Mesenteric fat pad (tissue), 1 donor: ENCODE measurements at places on chromosomes 6 and 20. TPM values are rescaled to one million over a fixed set of nuclear protein-coding genes. Genes with fewer than 3 reads are reported as not detected.

Gene SMIM26
- total RNA-seq = 65.9 TPM

- DNase-seq = peak; percentile 91
These were observed 1.8 kb upstream of the SAMD5 start for GRCh38 chr6:147506704-147507114.

Gene PSORS1C2
- not detected for total RNA-seq

GRCh38 chr20:41380551-41381193 is 14.1 kb upstream of the EMILIN3 start:
- DNase-seq = no peak

Gene OLIG3
- not detected for total RNA-seq

Gene SMOC2
- 46.3 TPM for total RNA-seq

GRCh38 chr6:114049367-114049966 is 78.5 kb upstream of the HDAC2 start:
- DNase-seq = no peak

Gene GDAP1L1
- total RNA-seq = not detected

Gene HS3ST5
- not detected for total RNA-seq

GRCh38 chr6:43793875-43794242 is 23.8 kb downstream of the VEGFA start:
- DNase-seq = no peak

GRCh38 chr20:62021793-62022385 is 43.8 kb downstream of the TAF4 start:
- no peak for DNase-seq

DNA sequence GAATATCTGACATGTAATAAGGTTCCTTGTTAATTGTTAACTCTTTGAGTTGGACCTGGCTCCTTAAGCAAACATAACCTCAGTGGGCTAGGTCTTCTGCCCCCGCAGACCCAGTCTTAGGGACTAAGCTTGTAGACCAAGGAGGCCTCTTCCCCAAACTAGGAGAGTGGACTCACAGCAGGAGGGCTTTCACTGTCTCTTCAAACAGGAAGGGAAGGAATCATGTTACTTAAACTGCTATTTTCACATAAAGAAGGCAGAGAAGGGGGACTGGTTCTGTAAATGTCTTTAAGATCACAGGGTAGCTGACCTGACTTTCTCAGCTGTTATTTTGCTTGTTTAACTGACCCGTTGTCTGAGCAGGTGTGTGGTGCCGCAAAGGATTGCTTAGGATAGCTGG is 34.9 kb upstream of the PRDM1 start:
- DNase-seq = no peak

- no peak for DNase-seq
These were observed 149.3 kb downstream of the UTRN start for GRCh38 chr6:144434308-144434990.

DNA sequence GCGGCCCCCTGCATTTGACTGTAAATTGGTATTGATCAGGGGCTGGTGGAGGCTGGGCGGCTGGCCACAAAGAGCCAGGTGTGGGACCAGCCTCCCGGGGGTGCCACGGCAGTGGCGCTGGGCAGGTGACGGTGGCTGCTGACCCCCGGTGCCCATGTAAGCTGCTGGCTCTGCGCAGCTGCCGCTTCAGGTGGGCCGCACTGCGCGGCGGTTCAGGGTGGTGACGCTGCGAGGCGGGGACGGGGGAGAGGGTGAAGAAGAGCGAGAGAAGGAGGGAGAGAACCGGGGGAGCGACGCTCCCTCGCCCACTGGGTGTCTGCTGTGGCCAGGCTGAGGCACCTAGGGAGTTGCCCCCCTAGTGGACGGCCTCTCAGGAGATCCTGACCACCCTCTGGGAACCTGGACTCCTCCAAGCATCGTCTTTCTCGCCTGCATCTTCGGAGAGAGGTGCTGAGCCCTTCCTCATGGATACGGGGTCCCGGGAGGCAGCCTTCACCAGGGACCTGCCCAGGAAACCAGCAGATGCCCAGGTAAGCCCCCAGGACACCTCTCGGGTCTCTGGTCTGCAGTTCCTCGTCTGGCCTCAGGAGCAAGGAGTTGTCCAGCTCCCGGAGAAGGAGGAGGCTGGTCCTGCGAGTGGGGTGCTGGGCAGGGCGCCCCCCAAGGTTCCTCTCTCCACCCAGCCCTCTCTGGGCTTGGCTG is 77.5 kb upstream of the GATA5 start:
- no peak for DNase-seq

DNA sequence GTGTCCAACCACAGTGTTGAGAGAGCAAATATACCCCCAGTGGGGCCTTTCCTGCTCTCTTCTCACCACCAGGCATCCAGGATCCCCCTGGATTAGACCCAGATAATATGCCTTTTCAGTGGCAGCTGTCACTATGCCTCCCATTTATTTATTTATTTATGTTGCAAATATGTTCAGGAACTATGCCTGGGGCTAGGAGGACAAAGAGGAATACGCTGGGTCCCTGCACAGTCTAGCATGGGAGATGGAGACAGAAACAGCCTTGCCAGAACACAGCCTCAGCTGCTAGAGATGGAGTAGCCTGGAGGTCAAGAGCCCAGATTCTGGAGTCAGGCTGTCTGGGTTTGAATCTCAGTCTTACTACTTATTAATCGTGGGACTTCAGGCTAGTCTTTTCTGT is 74.6 kb upstream of the LRFN2 start:
- DNase-seq = no peak

GRCh38 chr6:21383450-21384085 is 210.0 kb upstream of the SOX4 start:
- no peak for DNase-seq

GRCh38 chr20:47672166-47672565 is 113.1 kb downstream of the SULF2 start:
- DNase-seq = peak; percentile 87

GRCh38 chr20:20783450-20783849 is 71.0 kb upstream of the RALGAPA2 start:
- DNase-seq = no peak

Gene C4A
- 36.2 TPM for total RNA-seq

Gene ZSWIM3
- 2.2 TPM for total RNA-seq

Gene SAYSD1
- total RNA-seq = 11.2 TPM

DNA sequence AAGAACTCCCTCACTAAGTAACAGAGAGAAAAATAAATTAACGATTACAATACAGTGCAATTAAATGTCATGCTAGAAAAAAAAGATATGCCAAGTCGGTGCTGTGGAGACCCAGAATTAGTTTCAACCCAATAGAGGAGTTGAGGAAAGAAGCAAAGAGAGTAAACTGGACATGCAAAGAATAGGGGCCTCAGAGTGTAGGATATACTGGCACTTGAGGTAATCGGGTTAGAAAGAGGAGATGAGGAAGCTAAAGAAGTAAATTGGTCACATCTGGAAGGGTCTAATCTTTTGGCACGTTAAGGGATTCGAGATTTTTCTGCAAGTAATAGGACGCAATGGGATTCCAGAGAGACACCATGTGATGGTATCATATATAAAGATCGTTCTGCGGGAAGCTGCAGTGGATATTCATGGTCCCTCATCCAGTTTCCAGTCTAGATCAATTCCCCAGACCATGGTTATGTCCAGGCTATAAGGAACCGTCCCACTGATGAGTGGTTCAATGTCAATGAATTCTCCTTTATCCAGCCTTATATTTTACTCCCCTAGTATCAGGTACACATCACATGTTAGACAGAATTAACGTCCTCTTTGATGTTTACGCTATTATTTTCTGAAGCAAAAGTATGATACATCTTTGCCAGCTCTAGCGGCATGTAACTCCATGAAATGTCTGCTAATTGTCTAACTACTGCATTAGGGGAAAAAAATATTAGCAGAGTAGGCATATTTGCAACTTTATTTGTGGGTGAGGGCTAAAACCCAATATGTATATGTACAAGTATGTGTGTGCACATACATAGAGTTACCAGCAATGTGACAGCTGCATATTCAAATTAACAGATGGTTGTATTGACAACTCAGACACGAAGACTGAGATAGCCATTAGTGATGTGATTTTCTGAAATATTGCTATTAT is 1.1 kb upstream of the TBC1D32 start:
- no peak for DNase-seq

Gene FAM229B
- 10.8 TPM for total RNA-seq

GRCh38 chr6:24910331-24910960 is 25.3 kb downstream of the RIPOR2 start:
- no peak for DNase-seq

Gene HRH3
- not detected for total RNA-seq

DNA sequence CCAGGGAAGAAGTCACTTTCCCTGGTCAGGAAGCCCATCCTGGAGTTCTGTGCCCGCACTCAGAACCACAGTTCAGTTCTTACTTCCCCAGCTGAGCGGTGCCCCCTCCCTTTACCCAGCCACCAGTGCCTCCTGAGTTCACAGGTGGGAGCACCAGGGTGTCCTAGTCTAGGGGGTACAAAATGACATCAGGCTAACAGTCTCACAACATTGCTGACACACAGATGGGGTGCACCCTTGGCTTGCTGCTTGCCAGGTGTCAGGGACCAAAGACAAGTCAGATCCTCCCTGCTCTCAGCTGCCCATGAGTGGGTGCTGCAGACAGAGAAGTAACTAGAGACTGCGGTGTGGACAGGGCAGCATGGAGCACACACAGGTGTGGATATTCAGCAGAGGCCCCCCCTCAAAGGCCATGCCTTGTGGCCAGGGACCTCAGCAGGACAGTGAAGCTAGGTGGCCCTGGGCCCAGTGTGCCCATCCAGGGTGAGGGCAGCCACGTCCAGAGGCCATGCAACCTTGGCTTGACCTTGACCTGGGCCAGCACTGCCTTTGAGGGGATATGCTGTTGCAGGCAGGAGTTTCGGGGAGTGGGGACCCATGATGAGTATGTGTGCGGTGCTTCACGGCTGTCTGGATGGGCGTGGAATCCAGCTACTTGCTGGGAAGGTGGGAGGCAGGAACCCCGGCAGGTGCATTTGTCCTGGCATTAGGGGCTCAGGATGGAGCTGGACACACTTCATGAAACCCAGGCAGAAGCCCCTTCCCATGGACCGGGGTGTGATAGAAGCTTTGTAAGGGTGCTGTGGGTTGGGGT is 110.4 kb upstream of the FRMD1 start:
- DNase-seq = no peak

GRCh38 chr20:2651772-2652723 is at the start of gene NOP56:
NOP56 (plus strand) TSS chr20:2652632; CDS start chr20:2652661, 29 bp downstream.
- peak; percentile 97 for DNase-seq

- DNase-seq = peak; percentile 69
These were observed 598 bp downstream of the PI16 start for GRCh38 chr6:36955136-36955535.

GRCh38 chr20:38420388-38421085 is 14.6 kb downstream of the SNHG17 start:
- DNase-seq = peak; percentile 18

DNA sequence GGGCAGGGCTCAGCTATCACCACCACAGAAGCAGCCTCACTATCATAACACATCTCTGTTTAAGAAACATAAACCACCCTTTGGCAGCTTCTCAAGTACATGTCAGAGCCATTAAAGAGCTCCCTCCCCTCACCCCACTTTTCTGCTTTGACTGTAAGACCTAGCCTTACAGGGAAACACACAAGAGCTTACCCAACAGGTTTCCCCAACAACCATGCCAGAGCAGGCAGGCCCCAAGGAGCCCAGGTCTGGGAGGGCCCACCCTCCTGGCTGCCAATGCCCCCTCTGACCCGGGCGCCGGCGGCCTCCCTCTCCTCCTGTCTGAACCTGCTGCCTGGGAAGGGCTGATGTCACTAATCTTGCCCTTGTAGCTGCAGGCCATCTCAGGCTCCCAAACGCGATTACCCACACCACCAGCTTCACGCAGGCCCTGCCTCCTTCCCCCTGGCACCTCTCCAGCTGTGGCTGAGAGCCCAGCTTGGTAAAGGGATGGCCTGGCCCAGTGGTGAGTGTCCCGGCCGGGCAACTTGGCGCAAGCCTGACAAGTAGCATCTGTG is 402.0 kb downstream of the MAFB start:
- DNase-seq = no peak

DNA sequence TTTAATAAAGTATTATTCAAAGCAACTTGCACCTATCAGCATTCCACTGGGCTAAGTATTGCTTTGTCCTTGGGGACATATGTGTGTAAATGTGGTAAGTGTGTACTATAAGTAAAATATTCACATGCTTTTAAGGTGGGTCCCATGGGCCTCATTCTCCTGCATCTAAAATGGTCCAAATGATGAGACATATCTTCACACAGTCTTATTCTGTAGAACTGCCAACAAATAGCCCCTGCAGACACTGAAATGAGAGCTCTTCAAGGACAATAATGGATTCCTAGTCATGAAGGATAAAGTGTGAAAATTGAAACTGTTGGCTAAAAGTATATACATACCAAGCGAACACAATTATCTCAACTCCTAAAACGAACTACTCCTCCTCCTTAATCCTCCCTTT is 81.8 kb downstream of the SMLR1 start:
- no peak for DNase-seq

- DNase-seq = no peak
These were observed 44.2 kb downstream of the TXLNB start for GRCh38 chr6:139247618-139248017.

DNA sequence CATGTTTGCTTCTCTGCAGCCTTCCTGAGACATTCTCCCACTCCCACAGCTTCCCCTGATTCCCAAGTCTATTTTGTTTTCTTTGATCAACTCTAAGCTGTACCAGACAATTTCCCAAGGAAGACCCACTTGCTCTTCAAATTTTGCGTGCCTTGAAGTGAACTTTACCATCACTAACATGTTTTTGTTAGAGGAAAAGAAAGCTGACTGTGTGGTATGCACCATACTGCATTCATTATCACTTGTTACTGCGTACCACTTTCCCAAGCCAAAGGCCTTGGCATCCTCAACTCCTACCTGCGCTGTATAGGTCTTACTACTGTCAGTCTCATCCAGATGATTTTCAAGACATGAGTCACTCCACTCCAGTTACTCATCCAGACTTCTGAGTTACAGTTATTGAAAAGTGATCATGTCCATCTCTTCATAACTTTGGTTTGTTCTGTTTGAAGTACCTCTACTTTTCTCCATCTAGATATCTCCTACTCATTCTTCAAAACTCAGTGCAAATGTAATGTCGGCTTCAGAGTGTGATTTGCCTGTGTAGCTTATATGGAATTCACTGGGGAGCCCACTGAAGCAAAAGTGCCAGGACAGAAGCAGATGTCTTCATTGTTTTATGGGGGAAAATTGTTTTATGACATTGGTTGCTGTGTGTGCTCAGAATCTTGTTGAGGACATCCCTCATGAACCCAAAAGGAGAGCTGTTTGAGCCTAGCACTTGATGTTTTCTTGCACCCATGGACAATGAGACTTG is 5.2 kb downstream of the RPS12 start:
- no peak for DNase-seq

GRCh38 chr6:36132246-36132895 is 2.1 kb downstream of the MAPK13 start:
- peak; percentile 60 for DNase-seq

Gene ALDH5A1
- total RNA-seq = 11.5 TPM

GRCh38 chr20:44616604-44616964 is 34.2 kb downstream of the PKIG start:
- no peak for DNase-seq

DNA sequence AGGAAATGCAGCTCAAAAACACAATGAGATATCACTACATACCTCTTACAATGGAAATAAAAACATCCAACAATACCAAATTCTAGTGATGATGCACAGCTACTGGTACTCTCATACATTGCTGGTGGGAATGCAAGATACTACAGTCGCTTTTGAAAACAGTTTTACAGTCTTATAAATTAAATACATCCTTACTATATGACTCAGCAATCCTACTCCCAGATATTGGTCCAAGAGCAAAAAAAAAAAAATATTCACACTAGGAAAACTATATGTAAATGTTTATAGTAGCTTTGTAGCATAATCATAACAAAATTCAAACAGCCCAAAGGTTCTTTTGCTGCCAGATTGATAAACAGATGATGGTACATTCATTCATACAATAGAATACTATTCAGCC is 217.4 kb upstream of the FAM83B start:
- no peak for DNase-seq

GRCh38 chr6:56864171-56864616 is 90.7 kb upstream of the BEND6 start:
- DNase-seq = no peak
